ENCODE measurements at places on chromosomes 6 and 20.
A peak's percentile ranks its signal among the peaks of the same experiment; 100 is the strongest.

- no peak for DNase-seq
Observed at GRCh38 chr6:118860880-118861279, 33.1 kb upstream of the ASF1A start.

DNA sequence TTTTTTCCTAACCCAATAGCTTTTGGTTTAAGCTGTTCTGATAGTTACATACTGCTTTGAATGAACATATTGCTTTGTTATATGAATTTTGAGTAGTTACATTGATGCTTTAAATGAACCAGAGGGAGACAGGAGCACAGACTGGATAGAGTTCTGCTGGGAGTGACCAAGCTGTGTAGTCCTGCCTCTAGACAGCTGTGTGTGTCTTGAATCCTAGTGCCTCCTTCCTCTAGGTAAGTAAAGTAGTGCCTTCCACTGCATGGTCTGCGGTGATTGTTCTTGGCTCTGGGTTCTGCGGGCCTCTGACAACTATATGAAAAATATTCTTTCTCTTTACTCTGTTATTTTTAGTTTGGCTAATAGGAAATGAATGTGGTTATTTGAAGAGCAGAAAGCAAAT lies 46.0 kb upstream of the ADGRG6 start:
- DNase-seq, result no peak

DNA sequence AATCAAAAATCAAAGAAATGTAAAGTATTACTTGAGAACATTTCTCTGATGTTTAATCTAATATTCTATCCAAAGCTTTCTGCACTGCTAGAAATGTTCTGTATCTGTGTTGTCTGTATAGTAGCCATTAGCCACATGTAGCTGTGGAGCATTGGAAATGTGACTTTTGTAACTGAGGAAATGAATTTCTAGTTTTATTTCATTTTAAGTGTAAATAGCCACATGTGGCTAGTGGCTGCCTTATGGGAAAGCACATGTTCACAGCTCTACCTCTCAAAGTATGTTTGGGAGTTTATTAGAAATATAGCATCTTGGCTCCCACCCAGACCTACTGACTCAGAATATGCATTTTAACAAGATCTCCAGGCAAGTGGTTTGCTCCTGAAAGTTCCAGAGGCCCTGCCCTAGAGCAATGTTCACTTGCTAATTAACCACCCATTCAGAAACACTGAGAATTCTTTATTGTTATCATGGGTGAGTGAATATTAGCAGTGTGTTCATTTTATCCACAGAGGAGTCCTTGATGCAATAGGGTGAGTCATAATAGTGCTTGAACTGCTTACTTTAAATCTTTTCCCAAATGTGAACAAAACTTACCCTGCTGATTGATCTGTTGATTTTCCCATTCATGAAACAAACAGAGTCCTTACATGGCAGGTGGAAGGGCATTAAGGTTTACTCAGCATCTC lies 282.7 kb downstream of the PLCB1 start:
- DNase-seq, result no peak

DNA sequence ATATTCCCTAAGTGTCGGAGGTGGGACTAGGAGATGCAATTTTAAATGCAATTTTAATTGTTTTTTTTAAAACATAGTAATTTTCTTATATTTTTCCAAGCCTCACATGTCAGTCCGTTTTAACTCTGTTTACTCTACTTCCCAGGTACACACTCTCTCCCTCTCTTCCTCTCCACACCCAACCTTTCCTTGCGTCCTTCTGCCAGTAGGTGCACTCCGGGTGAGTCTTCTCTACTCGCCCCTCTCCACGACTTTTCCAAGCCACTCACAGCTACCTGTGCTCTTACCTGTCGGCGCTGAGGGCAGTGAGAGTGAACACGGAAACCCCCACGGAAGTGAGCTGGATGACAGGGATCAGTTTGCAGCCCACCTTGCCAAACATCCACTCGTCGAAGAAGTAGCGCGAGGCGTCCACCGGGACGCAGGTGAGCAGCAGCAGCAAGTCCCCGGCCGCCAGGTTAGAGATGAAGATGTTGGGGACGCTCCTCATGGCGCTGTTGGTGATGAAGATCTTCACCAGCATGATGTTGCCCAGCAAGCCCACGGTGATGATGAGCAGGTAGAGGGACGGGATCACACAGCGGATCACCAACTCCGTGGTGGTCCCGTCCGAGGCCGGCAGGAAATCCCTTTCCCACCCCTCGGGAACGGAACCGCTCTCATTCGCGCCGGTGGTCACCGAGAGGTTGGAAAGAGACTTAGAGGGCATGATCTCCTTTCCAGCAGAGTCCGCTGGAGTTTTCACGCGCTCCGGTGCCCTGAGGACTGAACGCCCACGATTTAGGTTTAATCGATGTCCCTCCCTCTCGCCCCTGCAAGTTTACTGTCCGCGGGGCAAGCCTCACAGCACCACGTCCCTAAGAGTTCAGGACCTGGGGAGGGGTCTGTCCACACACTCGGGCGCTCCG lies 44.5 kb upstream of the GJE1 start:
- DNase-seq, result no peak

DNA sequence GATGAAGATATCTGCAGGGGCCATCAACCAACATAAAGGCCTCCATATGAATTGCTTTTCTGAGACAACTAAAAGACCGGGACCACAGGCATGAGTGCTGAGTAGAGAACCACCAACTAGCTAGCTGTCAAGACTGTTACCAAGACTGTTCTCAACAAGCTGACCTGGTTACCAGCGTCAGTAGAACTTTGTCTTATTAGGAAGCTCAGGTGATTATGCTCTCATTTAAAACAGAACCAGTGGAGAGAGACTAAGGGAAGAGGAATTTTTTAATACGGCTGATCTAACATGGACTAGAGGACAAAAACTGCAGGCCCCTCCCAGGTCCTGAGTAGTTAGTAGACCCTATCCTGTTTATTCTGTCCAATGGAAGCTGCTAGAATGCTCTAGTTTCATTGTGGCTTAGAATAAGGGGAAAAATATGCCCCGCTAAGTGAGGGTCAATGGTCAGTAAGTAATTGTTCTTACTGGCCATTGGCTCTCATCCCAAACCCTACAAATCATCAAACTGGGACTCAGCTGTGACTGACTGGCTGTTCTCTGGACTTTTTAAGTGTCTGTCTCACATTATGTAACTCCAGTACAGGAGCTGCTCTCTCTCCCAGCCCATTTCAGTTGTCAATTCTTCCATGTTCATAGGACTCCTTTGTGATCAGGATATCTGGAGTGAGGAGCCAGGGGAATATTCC lies 3.8 kb upstream of the DYNLRB1 start:
- DNase-seq, result peak; percentile 18

- no peak for DNase-seq
Observed at GRCh38 chr6:18823782-18824386, 436.7 kb downstream of the RNF144B start.

GRCh38 chr6:32223258-32224235 lies at the start of gene NOTCH4:
TSS of gene NOTCH4 (minus strand) at chr6:32224067. CDS start at chr6:32223928, 139 bp downstream.
- no peak for DNase-seq

- no peak for DNase-seq
Observed at GRCh38 chr6:14722704-14723103, 523.2 kb upstream of the JARID2 start.

- DNase-seq, result no peak
Observed at GRCh38 chr20:40319056-40319455, 370.0 kb downstream of the MAFB start.

GRCh38 chr6:24219670-24220069 lies 93.7 kb downstream of the NRSN1 start:
- no peak for DNase-seq

DNA sequence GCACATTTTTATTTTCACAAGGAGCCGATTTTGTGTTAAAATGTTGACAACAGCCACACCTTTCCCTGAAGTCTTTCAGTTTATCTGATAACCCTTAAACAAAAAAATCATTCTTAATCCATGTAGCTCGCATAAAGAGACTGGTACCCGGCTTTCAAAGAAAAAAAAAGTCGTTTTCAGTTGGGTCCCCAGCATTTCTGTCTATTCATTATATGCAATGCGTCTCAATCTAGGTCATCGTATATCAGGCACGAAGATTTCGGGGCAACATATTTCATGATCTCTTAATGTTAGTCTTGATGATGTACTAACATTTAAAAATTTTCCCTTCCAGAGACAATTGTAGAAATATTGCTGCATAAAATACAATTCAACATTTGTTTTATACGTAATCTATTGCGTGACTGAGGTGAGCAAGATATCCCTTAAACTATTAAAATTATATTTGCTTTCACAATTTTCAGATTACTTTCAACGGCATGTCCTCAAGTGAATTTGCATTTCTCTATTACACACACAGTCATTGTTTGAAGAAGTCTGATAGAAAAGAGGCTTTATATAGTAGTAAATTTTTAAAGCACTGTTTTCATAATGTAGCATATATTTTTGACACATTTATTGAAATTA lies 2.9 kb upstream of the TUBB2B start:
- peak; percentile 71 for DNase-seq

- no peak for DNase-seq
Observed at GRCh38 chr6:18415671-18416340, 28.7 kb downstream of the RNF144B start.

GRCh38 chr20:1664911-1665310 lies 7.3 kb upstream of the SIRPG start:
- DNase-seq, result no peak

GRCh38 chr20:48349656-48350055 lies 478.1 kb downstream of the PREX1 start:
- DNase-seq, result no peak

DNA sequence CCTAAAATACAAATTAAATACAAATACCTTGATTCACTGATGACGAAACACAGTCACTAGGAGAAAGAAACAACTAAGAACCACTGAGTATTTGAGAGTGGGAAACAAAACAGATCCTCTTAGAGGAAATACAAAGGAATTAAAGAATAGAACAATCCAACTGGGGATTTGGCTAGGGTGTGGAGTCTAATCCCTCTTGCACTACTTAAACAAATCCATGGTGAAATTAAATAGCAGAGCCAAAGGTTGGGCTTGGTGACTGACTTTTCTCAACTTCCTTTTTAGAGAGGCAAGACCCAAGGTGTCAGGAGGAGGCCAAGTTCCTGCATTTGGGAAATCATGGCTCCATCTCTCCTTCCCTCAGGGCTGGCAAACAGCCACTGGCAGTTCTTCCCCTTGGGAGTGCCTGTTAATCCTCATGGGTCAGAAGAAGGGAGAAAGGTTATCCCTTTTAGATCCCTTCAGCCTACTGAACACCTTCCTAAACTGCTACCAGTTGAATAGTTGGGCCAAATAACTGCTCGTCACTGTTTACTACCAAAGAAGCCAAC lies 101.2 kb upstream of the TRAF3IP2 start:
- DNase-seq, result no peak

- no peak for DNase-seq
Observed at GRCh38 chr6:80209430-80209829, 103.0 kb downstream of the BCKDHB start.

DNA sequence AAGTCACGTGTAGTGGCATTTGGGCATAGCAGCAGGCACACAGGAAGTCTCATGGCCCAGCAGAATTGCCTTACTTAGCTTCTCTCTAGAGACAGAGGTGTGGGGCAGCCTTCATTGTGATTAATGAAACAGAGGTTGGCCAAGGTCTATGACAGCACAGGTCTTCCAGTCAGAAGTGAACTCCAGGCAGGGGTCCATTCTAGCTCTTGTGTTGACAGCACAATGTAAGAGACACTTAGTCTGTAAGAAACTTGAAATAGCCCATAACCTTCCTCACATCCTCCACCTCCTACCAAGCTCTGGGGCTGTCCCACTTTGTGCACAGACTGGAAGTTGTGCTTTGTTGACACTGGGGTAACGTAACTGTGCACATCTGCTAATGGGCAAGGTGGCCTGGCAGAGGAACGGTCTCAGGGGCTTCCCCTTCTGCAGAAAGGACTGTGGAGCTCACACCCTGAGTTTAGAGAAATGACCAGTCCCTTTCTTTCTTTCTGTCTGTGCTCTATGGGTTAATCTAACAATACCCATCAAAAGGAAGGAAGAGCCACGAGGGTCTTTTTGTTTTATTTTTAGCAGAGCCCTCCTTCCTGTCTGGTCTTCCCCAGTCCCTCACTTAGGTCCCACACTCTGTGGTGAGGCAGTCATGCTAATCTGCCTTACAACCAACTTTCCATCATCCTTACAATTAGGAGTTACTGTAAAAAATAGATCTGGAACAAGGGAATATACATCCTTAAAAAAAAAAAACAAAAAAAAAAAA lies 35.6 kb upstream of the TAGAP start:
- DNase-seq, result no peak

GRCh38 chr20:63850689-63851547 lies 10.4 kb upstream of the ABHD16B start:
- no peak for DNase-seq

DNA sequence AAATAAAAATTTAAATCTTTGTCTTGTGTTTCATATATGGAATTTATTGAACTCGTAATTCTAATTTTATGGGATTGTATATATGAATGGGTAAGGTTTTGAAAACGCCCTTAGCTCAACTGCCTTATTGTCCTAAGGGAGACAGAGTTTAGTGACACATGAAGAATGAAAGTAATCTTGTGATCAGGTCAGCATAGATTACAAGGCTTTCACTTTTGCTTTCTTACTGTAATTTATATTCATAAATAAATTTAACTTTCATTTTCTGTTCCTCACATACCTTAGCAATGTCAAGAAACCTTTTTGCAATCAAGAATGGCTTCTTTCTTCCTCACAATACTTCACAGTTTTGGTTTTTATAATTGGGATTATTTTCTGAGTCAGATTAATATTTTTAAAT lies 14.4 kb downstream of the KPNA5 start:
- DNase-seq, result no peak

DNA sequence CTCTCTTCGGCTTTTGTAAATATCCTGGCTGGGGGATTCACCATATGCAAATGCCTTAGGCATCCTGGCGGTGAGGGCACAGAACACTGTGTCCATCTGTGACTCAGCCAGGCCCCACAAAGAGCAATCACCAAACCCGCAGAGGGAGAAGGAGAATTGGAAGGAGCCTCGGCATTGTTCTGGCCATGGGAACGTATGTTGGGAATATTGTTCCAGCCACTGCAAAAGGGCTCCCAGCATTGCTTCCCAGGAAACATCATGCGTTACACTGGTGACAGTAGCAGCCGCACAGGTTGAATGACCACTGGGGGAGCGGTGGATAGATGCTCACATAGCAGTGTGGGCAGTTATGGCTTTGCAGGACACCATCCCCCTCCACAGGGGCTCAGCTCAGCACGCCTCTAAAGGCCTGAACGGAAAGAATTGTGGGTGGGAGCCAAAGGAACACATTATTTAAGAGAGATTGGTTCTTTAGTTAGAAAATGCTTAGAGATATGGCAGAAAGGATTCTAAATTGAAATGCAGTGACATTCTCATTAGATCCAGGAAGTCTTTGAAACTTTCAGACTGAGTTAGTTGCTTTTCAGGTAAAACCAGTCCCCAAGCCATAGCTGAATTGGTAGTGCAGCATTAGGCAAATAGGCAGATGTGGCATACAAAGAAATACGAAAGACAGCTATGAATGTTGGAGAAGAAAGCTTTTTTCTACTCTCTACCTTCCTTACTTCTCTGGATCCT lies 104.3 kb downstream of the RNF144B start:
- DNase-seq, result no peak

- no peak for DNase-seq
Observed at GRCh38 chr6:138988469-138988834, 399 bp upstream of the REPS1 start.

DNA sequence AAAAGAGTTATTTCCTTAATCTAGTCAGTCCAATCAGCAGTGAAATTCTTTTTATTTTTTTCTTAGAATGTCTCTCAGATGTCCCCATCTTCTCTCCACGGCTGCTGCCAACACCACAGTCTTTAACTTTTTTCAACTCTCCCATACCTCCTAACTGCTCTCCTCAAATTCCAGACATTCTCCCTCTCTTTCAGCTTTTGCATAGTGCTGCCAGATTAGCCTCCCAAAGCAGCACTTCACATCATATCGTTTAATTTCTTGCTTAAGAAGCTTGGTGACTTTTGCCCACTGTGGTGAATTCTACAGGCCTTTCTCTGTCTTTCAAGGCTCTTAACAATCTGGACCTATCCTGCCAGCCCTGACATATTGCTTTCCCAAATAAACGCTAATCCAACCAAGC lies 233.4 kb downstream of the UST start:
- DNase-seq, result no peak
